Activated effector memory CD4-positive, alpha-beta T cell treated with anti-CD3 and anti-CD28 coated beads, Interleukin-2, amount 50 U/mL, for 16 hours (primary cell): ENCODE measurements at places on chromosomes 7 and 10.

DNA sequence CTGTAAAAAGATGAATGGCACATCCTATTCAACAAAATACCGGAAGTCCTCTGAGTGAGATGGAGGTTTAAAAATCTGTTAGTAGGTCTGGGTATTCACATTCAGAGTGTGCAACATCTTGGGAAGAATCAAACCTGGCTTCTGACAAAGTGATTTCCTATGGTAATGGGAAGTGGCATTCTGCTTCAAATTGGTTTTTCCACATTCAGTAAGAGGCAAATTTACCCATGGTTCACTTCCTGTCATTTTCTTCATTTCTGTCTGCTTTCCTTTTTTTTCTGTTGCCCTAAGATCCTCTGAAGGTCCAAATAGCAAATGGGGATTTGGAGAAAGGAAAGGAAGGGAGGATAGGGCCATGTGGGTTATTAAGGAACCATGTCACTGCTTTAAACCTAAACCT, 218.3 kb downstream of the DOCK4 start:
- DNase-seq = no peak

- DNase-seq = no peak
Measured at GRCh38 chr7:91434836-91435235, 170.6 kb downstream of the FZD1 start.

DNA sequence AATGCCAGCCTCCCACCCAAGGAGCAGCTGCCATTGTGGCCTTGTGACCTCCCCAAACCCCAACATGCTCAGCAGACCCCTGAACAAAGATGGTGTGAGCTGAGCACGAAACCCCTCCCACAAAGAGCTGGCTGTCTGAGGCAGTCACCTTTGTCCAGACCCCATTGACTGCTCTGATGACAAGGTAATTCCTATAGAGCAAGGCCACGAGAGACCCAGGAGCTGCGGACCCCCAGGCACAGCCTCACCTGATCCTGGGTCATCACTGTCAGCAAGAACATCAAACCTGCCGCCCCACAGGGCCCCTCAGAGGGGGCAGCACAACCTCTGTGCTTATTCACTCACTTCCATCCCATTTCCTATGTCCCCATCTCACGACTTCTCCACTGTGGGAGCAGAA, 102.6 kb downstream of the CPXM2 start:
- no peak for DNase-seq

GRCh38 chr10:119657725-119658124, 6.5 kb downstream of the BAG3 start:
- DNase-seq = no peak

DNA sequence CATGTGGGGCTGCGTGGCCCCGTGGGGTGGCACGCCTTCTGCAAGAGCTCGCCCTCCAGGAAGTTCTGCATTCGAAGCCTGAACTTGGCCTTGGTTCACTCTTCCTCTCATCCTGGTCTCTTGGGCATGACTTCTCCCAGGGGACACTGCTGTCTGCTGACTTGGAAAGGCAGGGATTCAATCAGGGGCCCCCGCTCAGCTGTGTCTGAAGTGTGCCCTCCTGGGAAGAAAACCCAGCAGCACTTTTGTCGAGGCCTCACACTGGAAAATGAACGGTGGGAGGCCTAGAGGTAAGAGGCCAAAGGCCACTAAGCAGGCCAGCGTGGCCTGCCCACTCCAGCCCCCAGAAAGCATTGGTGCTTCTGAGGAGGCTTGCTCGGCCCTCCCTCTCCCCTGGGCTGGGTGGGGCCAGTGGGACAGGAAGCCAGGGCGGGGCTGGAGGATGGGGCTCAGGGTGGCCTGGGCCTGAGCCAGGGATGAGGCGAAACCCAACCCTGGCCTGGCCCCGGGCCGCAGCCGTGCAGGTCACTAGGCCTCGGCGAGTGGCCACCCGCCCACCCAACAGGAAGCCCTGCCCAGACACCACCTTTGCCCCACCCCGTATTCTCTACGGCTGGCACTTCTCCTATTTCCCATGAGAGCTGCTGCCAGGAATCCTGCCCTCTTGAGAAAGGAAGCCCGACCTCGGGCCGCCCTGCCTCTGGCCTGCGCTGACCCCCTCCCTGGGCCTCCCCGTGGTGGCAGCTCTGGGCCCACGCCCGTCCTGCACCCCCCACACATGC, 81.1 kb downstream of the ZMIZ1 start:
- DNase-seq = peak; percentile 76

DNA sequence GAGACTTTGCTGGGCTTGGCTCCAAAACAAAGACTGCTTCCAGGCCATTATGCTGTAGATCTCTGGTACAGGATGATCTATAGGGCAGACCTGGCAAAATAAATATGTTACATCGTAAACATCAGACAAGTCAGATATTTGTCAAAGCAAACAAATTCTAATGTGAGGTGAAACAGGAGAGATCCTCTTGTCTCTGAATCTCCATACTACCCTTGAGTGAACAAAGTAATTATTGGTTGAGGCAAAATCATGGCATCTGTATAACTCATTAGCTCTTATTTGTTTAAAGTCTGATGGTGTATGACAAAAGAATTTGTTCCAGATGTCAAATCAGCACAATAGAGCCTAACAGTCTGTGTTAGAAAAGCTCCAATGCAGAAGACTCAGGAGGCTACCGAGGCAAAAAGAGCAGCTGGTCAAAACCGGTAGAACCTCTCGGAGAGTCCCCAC, 1291.5 kb downstream of the TYW1 start:
- no peak for DNase-seq

DNA sequence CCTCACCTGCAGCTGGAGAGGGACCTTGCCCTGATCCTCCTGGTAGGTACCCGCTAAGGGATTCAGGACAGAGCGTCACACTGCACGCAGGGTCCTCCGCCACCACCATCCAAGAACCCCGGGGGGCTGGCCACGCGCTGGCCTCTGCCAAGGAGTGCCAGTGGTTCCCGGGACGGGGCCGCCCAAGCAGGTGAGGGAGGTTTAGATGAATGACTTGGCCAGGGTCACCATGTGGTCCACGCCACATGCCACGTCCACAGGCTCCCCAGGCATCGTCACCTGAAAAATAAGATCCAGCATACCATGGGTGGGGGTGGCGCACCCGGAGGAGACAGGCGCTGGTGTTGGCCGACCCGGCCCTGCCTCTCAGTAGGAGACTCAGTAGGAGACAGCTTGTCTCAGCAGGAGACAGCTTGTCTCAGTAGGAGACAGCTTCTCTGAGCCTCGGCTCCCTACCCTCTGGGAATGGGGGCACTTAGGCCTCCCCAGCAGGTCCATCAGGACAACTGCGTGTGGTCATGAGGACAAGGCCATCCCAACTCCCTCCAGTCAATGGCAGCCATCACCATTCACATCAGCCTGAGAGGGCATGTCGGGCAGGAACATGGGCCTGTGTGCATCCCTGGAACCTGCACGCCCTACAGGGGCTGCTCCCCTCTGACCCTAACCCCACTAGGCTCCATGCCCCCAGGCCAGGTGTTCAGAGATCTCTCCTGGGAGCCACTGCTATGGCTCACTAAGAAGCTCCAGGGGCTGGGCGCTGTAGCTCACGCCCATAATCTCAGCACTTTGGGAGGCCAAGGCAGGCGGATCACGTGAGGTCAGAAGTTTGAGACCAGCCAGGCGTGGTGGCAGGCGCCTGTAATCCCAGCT, 30.5 kb downstream of the RCC1L start:
- no peak for DNase-seq

GRCh38 chr10:77604941-77605351, 32.7 kb downstream of the KCNMA1 start:
- no peak for DNase-seq

DNA sequence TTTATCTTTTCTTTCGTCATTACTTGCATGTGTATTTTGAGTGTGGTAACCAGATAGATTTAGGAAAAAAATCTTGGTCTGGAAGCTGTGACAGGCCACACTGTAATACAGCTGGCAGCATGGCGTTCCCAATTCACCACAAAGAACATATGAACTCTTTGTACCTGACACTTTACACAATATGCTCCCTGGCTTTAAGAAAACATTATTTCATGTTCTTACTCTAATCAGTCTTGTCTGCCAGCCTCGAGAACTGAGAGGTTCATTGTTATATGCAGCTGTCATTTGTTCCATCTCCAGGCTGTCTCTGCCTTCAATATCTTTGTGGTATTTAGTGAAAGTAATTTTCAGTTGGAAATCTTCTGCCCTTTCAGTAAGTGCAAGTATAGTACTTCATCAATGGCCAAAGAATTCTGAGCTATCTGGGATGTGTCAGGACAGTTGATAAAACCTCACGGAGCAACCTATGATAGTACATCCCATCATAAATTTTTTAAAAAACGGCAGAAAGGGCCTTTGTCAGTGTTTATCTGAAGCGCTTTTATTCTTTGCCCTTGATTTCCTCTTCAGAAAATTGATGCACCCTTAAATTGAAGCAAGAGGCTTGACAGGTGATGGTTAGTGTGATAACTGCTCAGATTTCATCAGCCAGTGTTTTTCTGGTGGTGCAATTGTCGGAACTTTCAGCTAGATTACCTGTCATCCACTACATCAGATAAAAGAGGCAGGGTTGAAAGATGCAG, 146.3 kb upstream of the SP8 start:
- no peak for DNase-seq

- no peak for DNase-seq
Measured at GRCh38 chr7:138032770-138033169, 30.9 kb upstream of the CREB3L2 start.

DNA sequence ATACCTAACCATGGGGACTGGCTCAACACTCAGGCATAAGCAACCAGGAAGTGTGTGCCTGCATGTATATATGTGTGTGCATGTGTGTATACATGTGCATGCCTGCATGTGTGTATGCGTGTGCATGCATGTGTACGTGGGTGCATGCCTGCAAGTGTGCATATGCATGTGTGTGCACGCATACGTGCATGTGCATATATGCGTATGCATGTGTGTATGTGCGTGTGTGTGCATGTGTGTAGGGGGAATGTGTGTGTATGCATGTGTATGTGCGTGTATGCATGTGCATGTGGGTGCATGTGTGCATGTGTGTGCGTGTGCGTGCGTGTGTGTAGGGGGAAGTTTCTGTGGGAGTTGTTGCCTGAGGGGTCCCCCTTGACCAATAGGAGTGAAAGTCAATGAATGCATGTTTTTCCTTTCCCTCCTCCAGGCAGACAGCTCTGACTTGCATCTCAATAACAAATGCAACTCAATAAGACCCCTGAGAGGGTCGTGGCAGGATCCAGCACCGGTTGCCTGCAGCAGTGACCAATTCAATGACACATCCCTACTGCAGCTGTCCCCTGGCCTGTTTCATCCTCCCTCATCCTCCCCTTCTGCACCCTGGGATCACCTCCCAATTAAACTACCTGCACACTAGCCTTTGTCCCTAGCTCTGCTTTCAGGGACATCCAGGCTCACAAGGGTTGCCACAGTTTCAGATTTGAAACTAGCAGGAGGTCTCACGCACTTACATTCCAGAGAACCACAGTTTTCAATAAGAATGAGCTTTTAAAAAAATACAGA, 27.0 kb upstream of the FZD8 start:
- no peak for DNase-seq

DNA sequence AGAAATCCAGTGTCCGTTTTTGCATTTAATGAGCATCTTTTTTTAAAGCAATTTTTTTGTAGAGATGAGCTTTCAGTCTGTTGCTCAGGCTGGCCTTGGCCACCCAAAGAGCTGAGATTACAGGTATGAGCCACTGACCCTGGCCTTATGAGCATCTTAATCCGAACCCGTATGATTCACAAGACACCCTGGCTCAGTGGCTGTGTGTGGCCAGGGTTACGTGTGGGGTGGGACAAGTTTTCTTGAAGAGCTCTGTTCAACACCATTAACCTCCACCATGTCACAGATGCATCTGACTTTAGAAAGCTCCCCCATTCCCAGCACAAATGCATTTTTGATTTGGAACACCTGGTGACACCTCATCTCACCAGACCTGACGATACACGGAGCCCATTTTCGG, 166.5 kb upstream of the PITRM1 start:
- DNase-seq = no peak

GRCh38 chr7:157805713-157806112, 468.9 kb downstream of the DNAJB6 start:
- no peak for DNase-seq

DNA sequence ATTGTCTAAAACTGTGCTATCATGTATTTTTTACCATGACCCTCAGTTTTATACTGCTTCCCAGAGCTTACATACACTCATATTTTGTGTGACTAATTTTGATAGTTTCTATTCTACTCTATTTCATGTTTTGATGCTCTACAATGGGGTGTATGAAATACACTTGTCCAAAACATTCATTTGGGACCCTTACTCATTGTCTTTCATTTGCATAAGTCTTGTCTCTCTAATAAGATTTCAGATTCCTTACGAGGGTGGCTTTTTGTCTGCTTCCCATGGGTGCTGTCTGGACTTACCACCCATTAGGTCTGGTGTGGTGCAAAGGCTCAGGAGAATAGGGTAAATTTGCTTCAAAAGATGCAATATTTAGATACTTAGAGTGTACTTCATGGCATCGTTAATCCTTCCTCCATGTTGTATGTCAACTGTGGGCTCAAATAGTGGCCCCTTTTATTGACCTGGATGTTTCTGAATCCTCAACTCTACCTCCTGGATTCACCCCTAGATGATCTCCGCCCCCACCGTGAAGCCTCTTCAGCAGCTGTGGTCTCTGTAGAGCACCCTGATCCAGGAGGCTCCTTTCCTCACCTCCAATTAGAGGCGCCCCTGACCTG, 3.6 kb upstream of the GIMAP5 start:
- no peak for DNase-seq

DNA sequence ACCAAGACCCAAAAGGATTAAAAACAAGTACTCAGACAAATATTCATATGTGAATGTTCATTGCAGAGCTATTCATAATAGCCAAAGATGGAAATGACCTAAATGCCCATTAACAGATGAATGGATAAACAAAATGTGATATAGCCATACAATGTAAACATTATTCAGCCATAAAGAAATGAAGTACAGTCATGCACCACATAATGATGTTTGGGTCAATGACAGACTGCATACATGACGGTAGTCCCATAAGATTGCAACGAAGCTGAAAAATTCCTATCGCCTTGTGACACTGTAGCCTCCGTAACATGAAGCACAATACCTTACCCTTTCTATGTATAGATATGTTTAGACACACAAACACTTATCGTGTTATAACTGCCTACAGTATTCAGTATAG, 97.9 kb downstream of the ABLIM1 start:
- DNase-seq = no peak

DNA sequence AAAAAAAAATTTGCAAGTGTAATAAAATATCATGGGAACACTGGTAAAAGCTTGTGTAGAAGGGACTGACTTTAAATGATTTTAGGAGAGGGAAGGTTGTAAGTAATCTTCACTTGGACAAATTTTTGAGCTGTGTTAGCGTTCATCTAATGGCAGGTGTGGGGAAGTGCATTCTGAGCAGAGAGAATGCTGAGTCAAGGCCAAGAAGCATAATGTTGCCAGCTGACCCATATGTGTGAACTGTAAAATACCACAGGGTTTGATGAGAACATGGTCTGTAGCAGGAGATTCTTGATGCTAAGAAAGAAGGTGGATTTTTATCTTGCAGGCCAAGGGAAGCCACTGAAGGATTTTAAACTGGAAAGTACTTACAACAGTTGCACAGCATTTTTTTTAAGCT, 98.2 kb upstream of the ZNF32 start:
- no peak for DNase-seq
